ENCODE measurements at places on chromosomes 2 and 18. TPM values are rescaled to one million over a fixed set of nuclear protein-coding genes. Genes with fewer than 3 reads are reported as not detected.

GRCh38 chr2:15761056-15761455 lies 169.4 kb downstream of the DDX1 start:
- peaks cover 68% of the 10 kb centered on the region for H3K27me3 ChIP-seq
- peaks cover 5% of the 10 kb centered on the region for H3K4me1 ChIP-seq
- no peak overlapping the region for H3K27ac ChIP-seq
- H3K4me3 ChIP-seq: no peak overlapping the region

- DNase-seq: no peak
- H3K4me3 ChIP-seq: no peak overlapping the region
- no peak overlapping the region for H3K27ac ChIP-seq
- H3K27me3 ChIP-seq: no peaks in the 10 kb centered on the region
Observed at GRCh38 chr2:144679942-144680341, 160.0 kb upstream of the ZEB2 start.

DNA sequence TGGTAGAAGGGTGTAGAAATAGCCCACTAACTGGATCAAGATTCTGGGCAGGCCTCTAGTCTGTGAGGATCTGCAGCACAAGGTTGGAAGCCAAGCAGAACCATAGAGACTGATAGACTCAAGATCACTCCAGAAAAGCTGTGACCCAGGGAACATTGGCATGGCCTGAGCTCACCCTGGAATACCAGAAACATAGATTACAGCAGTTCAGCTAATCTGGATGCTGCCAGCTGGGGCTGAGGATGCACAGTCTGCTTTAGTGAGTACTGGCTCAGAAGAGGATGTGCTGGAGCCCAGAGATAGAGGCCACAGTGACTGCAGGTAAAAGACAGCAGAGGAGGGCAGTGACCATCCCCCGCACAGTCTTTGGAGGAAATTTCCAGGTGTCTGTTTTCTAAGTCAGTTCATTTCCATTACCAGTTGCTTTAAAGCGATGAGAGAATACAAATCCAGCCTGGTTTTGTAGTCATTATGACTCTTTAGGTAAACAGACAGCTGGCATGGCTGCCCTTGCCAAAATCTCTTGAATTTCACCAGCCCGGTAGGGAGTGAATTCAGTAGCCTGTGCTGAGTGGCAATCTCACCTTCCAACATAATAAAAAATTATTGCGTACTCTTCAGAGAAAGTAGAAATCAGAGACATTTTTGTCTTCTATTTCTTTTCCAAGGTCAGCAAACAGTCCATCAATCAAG lies 119.2 kb downstream of the ANTXR1 start:
- no peak overlapping the region for H3K4me3 ChIP-seq
- no peak for DNase-seq
- H3K27me3 ChIP-seq: no peaks in the 10 kb centered on the region
- H3K4me1 ChIP-seq: peaks cover 6% of the 10 kb centered on the region
- H3K27ac ChIP-seq: no peak overlapping the region

DNA sequence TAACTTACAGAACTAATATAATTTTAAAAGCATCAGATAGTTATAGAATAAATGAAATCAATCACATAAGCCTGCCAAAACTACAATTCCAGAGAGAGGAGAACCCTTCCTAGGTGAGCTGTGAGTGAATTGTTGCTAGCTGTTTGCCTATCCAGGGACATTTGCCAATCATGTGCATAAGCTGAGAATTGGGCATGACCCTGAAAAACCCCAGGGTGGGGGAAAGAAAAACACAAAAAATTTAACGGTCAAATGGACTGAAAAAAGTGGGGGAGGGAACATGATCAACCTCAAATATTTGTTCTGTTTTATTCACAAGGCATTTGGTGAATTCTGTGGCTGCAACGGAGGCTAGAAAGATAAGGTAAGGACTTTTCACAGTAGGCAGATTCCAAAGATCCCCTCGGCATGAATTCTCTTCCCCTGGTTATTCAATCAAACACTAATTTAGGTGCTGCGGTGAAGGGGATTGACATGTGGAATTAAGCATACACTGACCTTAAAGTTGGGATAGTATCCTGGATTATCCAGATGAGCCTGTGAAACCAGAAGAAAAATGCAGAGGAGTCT lies 203.9 kb upstream of the RGPD4 start:
- no peak overlapping the region for H3K27ac ChIP-seq
- H3K36me3 ChIP-seq: peaks cover 4% of the 10 kb centered on the region
- no peaks in the 10 kb centered on the region for H3K4me1 ChIP-seq
- H3K27me3 ChIP-seq: no peaks in the 10 kb centered on the region
- H3K4me3 ChIP-seq: no peak overlapping the region

DNA sequence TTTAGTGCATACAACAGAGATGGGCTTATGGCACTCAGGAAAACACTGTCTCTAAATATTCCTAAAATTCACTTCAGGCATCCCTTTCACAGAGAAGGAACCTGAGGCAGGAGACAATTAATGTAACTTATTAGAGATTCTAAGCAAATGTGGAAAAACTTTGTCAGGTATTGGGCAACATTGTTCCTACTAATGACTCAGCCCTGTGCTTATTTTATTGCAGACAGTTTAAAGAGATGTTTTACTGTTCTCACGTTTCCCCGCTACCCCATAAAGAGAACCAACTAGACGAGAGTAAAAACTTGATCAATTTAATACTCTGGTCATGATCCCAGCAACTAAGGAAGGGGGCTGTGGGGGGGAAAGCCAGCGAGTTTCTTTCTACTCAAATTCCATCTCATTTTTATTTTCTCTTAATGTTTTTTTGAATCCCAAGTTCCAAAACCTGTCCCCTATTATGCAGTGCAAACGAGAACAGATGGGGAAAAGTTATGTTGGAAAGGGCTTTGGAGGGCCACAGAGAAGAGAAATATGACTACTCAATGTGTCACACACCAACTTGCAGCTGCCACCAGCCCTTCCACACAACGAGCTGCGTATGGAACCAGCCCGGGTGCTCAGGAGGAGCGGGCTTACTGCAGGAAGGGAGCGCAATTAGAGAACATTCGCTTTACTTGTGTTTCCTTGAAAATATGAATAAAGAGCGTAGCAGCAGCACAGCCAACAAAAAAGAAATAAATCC lies 18.7 kb upstream of the ACVR1 start:
- peaks cover 3% of the 10 kb centered on the region for H3K4me1 ChIP-seq
- no peak overlapping the region for H3K4me3 ChIP-seq
- DNase-seq: no peak
- H3K27ac ChIP-seq: no peak overlapping the region

GRCh38 chr2:149885468-149885867 lies 297.9 kb upstream of the MMADHC start:
- H3K4me1 ChIP-seq: peaks cover 11% of the 10 kb centered on the region
- H3K27me3 ChIP-seq: no peaks in the 10 kb centered on the region
- no peaks in the 10 kb centered on the region for H3K36me3 ChIP-seq
- H3K4me3 ChIP-seq: no peak overlapping the region
- DNase-seq: no peak
- H3K27ac ChIP-seq: no peak overlapping the region

AGXT gene
- total RNA-seq: 1.0 TPM

TCF23 gene
- total RNA-seq: not detected

HOXD13 gene
- not detected for total RNA-seq

PASK gene
- 57.1 TPM for total RNA-seq

- H3K27me3 ChIP-seq: no peaks in the 10 kb centered on the region
- H3K36me3 ChIP-seq: peaks cover 12% of the 10 kb centered on the region
- H3K27ac ChIP-seq: no peak overlapping the region
- no peak overlapping the region for H3K4me3 ChIP-seq
- no peak for DNase-seq
Observed at GRCh38 chr2:84526562-84526961, 10.3 kb downstream of the DNAH6 start.

- no peak overlapping the region for H3K4me3 ChIP-seq
- DNase-seq: no peak
- H3K27ac ChIP-seq: no peak overlapping the region
- no peaks in the 10 kb centered on the region for H3K36me3 ChIP-seq
Observed at GRCh38 chr2:237511885-237512405, 24.9 kb downstream of the MLPH start.

DNA sequence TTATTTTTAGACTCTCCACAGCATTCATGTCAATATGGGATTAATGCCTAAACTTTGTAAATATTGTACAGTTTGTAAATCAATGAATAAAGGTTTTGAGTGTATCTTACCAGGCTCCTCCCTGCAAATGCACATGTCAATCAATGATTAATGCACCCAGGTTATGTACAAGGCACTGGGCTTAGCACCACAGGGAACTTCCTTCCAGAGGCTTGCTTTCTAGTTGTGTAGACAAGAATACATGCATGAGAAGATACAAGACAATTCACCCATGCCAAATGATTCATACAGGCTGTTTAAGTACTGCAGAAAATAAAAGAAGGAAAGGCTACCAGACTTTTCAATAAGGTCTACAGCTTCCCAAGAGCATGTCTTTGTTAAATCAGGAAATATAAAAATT lies 114.1 kb downstream of the MMADHC start:
- H3K36me3 ChIP-seq: peaks cover 34% of the 10 kb centered on the region
- DNase-seq: no peak
- no peak overlapping the region for H3K27ac ChIP-seq
- H3K4me1 ChIP-seq: peaks cover 13% of the 10 kb centered on the region
- H3K27me3 ChIP-seq: no peaks in the 10 kb centered on the region
- no peak overlapping the region for H3K4me3 ChIP-seq

GRCh38 chr2:230347659-230348305 lies 20.8 kb downstream of the SP140L start:
- no peaks in the 10 kb centered on the region for H3K36me3 ChIP-seq
- no peak overlapping the region for H3K27ac ChIP-seq
- peaks cover under 1% of the 10 kb centered on the region for H3K4me1 ChIP-seq

GRCh38 chr2:57859755-57860154 lies 186.9 kb upstream of the VRK2 start:
- no peaks in the 10 kb centered on the region for H3K27me3 ChIP-seq
- no peak overlapping the region for H3K27ac ChIP-seq
- no peak overlapping the region for H3K4me3 ChIP-seq

DNA sequence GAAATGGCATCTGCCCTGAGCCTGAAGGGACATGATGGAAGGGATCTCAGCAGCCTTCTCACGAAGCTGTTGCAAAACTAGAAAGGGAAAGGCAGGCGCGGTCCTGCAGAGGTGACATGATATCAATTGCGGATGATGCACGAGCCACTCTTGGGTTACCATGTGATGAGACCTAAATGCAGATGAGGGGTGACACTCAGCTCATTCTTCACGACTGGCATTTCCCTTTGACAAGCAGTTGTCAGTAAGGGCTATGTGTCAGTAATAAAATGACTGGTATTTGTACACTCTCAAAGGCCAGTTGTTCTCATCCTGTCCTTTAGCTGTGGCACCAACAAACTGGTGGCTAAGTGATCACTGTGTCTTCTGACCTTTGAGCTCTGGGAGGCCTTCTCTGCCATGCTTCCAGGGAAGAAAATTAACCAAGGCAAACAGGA lies 273.6 kb downstream of the ETAA1 start:
- no peaks in the 10 kb centered on the region for H3K4me1 ChIP-seq
- no peak overlapping the region for H3K4me3 ChIP-seq
- DNase-seq: no peak
- H3K36me3 ChIP-seq: no peaks in the 10 kb centered on the region
- no peaks in the 10 kb centered on the region for H3K27me3 ChIP-seq
- no peak overlapping the region for H3K27ac ChIP-seq

- no peaks in the 10 kb centered on the region for H3K4me1 ChIP-seq
- no peak overlapping the region for H3K27ac ChIP-seq
- H3K27me3 ChIP-seq: no peaks in the 10 kb centered on the region
- DNase-seq: no peak
Observed at GRCh38 chr18:63823516-63824219, 48.5 kb downstream of the SERPINB7 start.

GRCh38 chr2:85405201-85406059 lies 4.7 kb downstream of the CAPG start:
- peaks cover 6% of the 10 kb centered on the region for H3K36me3 ChIP-seq
- H3K4me1 ChIP-seq: no peaks in the 10 kb centered on the region
- no peak for DNase-seq
- no peaks in the 10 kb centered on the region for H3K27me3 ChIP-seq
- H3K27ac ChIP-seq: peak overlapping the region; percentile 21

POMC gene
- 6.5 TPM for total RNA-seq

DNA sequence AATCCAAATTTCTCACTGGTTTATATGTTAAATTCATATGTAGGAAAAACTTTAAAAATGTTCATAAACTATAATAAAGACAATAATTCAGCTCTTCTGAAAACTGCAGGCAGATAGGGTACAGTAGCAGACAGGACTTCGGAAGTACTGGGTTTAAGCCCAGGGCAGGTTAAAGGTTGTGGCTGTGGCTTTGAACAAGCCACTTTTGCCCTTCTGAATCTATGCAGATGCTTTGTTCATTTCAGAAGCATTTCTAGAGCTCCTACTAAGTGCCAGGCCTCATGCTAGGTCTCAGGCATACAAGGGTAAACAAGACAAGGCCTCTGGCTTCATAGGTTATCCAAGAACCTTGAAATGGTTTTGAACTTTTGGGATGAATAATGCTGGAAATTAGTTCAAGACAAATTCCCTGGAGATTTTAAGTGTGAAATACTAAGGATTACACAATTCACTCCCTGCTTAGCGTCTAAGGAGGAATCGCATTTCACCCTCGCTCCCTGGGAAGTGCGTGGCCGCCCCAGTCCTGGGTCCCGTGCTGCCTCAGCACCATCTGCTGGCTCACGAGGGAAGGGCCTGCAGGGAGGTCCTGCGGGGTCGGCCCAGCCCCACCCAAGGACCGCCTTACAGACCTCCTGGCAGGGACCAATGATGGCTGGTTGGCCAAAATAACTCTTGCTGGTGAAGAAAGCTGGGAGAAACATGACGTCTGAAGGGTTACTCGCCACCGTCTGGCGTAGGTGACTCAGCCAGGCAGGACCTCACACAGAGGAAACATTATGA lies 67.7 kb upstream of the L3MBTL4 start:
- no peaks in the 10 kb centered on the region for H3K36me3 ChIP-seq
- no peak overlapping the region for H3K4me3 ChIP-seq
- peak; percentile 57 for DNase-seq
- H3K27me3 ChIP-seq: peaks cover 3% of the 10 kb centered on the region

- no peaks in the 10 kb centered on the region for H3K4me1 ChIP-seq
- no peak overlapping the region for H3K4me3 ChIP-seq
- no peaks in the 10 kb centered on the region for H3K36me3 ChIP-seq
- no peak for DNase-seq
- H3K27ac ChIP-seq: no peak overlapping the region
- H3K27me3 ChIP-seq: no peaks in the 10 kb centered on the region
Observed at GRCh38 chr2:160512491-160512890, 18.9 kb upstream of the RBMS1 start.

Measured in progenitor cell of endocrine pancreas (in vitro differentiated cells).